Testis (tissue), 5 donors: ENCODE measurements at places on chromosomes 7 and 10. TPM values are rescaled to one million over a fixed set of nuclear protein-coding genes. Genes with fewer than 3 reads are reported as not detected.

GRCh38 chr7:90709501-90710465 lies 113.7 kb downstream of the CDK14 start:
- no peaks in the 10 kb centered on the region for H3K4me1 ChIP-seq
- no peak for DNase-seq
- H3K27me3 ChIP-seq: no peaks in the 10 kb centered on the region
- no peak overlapping the region for H3K4me3 ChIP-seq
- H3K36me3 ChIP-seq: no peaks in the 10 kb centered on the region
- no peak overlapping the region for H3K27ac ChIP-seq

GRCh38 chr7:108284349-108285002 lies 154.3 kb upstream of the LAMB4 start:
- H3K36me3 ChIP-seq: no peaks in the 10 kb centered on the region
- no peak overlapping the region for H3K4me3 ChIP-seq
- no peak overlapping the region for H3K27ac ChIP-seq

GRCh38 chr10:33547976-33548375 lies 213.5 kb upstream of the NRP1 start:
- H3K4me1 ChIP-seq: no peaks in the 10 kb centered on the region
- H3K27me3 ChIP-seq: no peaks in the 10 kb centered on the region
- no peaks in the 10 kb centered on the region for H3K36me3 ChIP-seq
- DNase-seq: no peak

DNA sequence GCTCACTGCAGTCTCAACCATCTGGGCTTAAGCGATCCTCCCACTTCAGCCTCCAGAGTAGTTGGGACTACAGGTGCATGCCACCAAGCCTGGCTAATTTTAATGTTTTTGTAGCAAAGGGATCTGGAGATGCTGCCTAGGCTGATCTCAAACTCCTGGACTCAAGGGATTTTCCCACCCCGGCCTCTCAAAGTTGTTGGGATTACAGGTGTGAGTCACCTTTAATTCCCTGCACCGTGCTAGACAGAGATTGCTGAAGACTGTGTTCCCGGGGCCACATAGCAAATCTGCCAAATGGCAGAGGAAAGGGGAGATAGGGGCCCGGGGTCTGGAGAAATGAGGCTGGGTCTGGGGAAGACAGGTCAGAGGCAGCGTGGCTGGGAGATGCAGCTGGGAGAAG lies 20.6 kb upstream of the PSMG3 start:
- no peaks in the 10 kb centered on the region for H3K4me1 ChIP-seq
- no peaks in the 10 kb centered on the region for H3K27me3 ChIP-seq
- no peaks in the 10 kb centered on the region for H3K36me3 ChIP-seq
- no peak overlapping the region for H3K4me3 ChIP-seq
- no peak overlapping the region for H3K27ac ChIP-seq

- H3K4me3 ChIP-seq: peak within 1 kb of the TSS; percentile 51
- peak; percentile 39 for DNase-seq
- no peaks in the 10 kb centered on the region for H3K27me3 ChIP-seq
- no peak within 1 kb of the TSS for H3K27ac ChIP-seq
- peaks cover 4% of the 10 kb centered on the region for H3K4me1 ChIP-seq
Observed at GRCh38 chr10:97849687-97850402, at the start of gene GOLGA7B. TSS of gene GOLGA7B (plus strand) at chr10:97849843. CDS start at chr10:97850304, 461 bp downstream.

GRCh38 chr10:69640196-69640980 lies 10.3 kb downstream of the FAM241B start:
- DNase-seq: no peak
- H3K27ac ChIP-seq: no peak overlapping the region
- H3K36me3 ChIP-seq: no peaks in the 10 kb centered on the region
- no peaks in the 10 kb centered on the region for H3K4me1 ChIP-seq
- no peaks in the 10 kb centered on the region for H3K27me3 ChIP-seq

Gene SRRM3
- total RNA-seq: 7.8 TPM

DNA sequence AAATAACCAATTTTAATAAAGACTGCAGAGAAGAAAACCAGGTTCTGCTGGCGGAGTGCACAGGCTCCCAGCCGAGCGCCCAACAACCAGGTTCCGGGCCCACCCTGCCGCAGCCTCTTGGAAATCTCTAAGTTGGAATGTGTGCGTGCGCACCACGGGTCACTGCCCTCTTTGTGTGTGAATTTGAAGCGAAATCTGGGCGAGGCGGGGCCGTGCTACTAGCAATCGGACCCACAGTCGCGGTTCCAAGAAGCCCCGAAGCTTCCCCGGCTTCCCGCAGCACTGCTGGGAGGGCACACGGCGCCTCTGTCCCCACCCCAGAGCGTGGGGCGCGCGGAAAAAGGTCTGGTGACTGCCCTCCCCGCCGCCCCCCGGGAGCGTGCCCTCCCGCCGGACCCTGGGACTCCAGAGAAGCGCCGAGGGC lies 666 bp upstream of the MAP3K8 start:
- H3K27me3 ChIP-seq: no peaks in the 10 kb centered on the region
- H3K4me3 ChIP-seq: peak overlapping the region; percentile 85
- H3K27ac ChIP-seq: peak overlapping the region; percentile 98

Gene ZKSCAN1
- total RNA-seq: 65.3 TPM

DNA sequence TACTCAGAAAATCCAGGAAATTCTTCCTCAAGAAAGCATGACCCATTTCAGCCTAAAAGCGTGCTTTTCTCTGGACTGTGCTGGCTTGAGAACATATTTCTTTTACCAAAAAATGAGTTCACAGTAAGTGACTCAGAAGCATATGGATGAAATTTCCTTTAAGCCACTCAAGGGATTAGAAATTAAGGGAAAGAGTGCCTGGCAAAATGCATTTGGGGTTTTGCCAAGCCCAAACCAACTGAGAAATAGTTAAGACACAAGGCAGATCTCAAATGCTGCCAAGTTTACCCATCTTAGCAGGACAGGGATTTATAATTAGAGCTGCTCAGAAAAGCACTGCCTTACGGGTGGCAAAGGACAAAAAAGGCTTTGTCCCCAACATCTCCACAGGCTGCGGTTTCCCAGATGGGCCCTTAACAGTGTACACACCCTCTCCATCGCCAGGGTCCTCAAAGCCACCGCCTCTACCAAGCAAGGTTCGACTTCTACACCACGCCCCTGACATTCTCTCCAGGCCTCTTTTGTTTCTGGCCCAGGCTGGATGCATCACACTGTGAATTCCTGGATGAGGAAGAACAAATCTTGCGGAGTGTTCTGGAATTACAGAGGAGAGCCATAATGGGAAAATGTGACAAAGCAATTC lies 30.1 kb upstream of the CDHR3 start:
- H3K4me3 ChIP-seq: no peak overlapping the region
- H3K27me3 ChIP-seq: no peaks in the 10 kb centered on the region
- H3K36me3 ChIP-seq: no peaks in the 10 kb centered on the region
- no peak for DNase-seq
- H3K27ac ChIP-seq: no peak overlapping the region
- peaks cover 4% of the 10 kb centered on the region for H3K4me1 ChIP-seq

DNA sequence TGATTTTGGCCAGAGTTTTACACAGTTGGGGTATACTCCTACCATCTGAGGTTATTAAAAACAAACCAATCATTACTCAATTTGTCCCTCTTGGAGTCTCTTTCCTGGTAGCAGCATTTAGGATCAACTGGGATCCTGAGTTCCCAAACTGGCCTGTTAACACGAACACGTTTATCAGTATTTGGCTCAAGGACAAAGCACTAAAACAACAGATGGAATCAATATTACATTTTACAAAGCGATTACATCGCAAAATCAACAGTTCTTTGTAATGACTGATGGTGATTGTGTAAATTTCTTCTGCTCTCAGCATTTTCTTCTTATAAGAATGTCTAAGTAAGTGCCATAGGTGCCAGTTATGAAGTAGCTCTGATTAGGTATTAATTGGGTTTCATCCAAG lies 582.9 kb upstream of the ANKRD30A start:
- DNase-seq: no peak
- H3K27ac ChIP-seq: no peak overlapping the region
- H3K36me3 ChIP-seq: no peaks in the 10 kb centered on the region
- no peak overlapping the region for H3K4me3 ChIP-seq

Gene INPP5A
- 103 TPM for total RNA-seq

- H3K27me3 ChIP-seq: no peaks in the 10 kb centered on the region
- H3K4me3 ChIP-seq: no peak overlapping the region
Observed at GRCh38 chr10:4656576-4657194, 169.3 kb upstream of the AKR1E2 start.

DNA sequence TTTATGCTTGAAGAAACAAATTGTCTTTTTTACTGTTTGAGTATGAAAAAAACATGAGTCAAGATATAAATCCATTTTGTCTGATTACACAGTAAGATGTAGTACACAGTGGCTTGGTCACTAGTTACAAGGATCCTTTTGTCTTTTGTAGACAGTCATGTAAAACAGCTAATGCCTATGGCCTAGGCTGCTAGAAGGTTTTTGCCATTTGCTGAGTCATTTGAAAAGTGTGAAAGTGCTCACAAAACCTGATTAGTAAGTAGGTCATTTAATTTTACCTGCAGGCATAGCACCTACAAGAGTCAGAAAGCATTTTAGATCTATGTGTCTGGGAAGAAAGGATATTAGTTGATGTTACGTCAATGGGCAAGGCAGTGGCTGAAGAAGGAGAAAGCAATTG lies 819.4 kb downstream of the MAGI2 start:
- DNase-seq: no peak
- H3K36me3 ChIP-seq: no peaks in the 10 kb centered on the region
- H3K27ac ChIP-seq: no peak overlapping the region
- H3K4me1 ChIP-seq: no peaks in the 10 kb centered on the region
- no peak overlapping the region for H3K4me3 ChIP-seq
- H3K27me3 ChIP-seq: no peaks in the 10 kb centered on the region

DNA sequence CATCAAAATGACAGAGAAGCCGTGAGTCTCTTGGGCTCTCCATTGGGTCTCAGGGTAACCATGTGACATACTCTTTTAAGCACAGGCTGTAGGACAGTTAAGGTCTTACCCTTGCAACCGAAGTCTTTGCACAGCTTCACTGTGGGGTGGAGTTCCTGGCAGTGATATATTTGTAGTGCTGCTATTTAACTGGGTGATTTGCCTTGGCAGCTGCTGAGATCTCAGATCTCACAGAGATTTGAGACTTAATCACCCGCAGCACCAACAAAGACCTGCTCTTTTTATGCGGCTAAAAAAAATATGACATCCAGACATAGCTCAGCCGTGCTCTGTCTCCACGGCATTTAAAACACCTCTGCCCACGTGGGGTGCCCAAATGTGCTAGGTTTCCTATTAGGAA lies 63.4 kb upstream of the NPTX2 start:
- peaks cover 3% of the 10 kb centered on the region for H3K4me1 ChIP-seq
- no peak for DNase-seq
- no peaks in the 10 kb centered on the region for H3K36me3 ChIP-seq
- H3K27me3 ChIP-seq: no peaks in the 10 kb centered on the region
- H3K4me3 ChIP-seq: no peak overlapping the region

Gene CFTR
- total RNA-seq: 5.1 TPM

Gene SLC29A4
- total RNA-seq: 15.2 TPM

Gene ADARB2
- total RNA-seq: 13.0 TPM

Gene FKBP9
- 95.1 TPM for total RNA-seq

Gene NPY4R2
- total RNA-seq: 0.25 TPM

GRCh38 chr7:91988213-91988612 lies 47.6 kb downstream of the AKAP9 start:
- H3K4me1 ChIP-seq: no peaks in the 10 kb centered on the region
- H3K4me3 ChIP-seq: no peak overlapping the region
- H3K27me3 ChIP-seq: no peaks in the 10 kb centered on the region
- DNase-seq: no peak
- H3K36me3 ChIP-seq: no peaks in the 10 kb centered on the region

Gene MNX1
- total RNA-seq: 3.0 TPM

DNA sequence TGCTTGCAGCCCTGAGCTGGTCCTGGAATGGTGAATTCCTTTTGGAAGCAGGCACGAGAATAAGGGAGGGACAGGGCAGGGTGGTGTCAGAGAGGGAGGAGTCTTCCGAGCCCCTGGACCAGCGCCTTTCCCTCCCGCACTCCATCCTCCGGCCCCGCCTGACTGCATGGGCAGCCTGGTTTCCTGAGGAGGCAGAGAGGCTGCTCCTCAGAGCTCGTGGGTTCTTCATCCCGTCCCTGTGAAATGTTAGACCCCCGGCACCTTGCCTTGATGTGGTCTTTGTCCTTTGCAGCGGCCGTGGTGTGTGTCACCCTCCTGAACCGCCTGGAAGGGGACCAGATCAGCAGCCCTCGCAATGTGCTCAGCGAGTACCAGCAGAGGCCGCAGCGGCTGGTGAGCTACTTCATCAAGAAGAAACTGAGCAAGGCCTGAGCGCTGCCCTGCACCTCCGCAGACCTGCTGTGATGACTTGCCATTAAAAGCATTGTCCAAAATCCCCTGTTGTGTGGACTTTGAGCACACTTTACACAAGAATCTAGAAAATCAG lies 18.9 kb downstream of the UPP1 start:
- H3K27me3 ChIP-seq: no peaks in the 10 kb centered on the region
- no peaks in the 10 kb centered on the region for H3K36me3 ChIP-seq
- peaks cover 4% of the 10 kb centered on the region for H3K4me1 ChIP-seq
- no peak overlapping the region for H3K27ac ChIP-seq

GRCh38 chr7:12549106-12549505 lies 21.4 kb upstream of the SCIN start:
- H3K4me3 ChIP-seq: no peak overlapping the region
- H3K27ac ChIP-seq: no peak overlapping the region
- no peaks in the 10 kb centered on the region for H3K36me3 ChIP-seq
- H3K4me1 ChIP-seq: no peaks in the 10 kb centered on the region

- no peak overlapping the region for H3K27ac ChIP-seq
- no peaks in the 10 kb centered on the region for H3K27me3 ChIP-seq
- no peak for DNase-seq
- H3K4me3 ChIP-seq: no peak overlapping the region
Observed at GRCh38 chr7:109996927-109997326, 1094.0 kb upstream of the LRRN3 start.

DNA sequence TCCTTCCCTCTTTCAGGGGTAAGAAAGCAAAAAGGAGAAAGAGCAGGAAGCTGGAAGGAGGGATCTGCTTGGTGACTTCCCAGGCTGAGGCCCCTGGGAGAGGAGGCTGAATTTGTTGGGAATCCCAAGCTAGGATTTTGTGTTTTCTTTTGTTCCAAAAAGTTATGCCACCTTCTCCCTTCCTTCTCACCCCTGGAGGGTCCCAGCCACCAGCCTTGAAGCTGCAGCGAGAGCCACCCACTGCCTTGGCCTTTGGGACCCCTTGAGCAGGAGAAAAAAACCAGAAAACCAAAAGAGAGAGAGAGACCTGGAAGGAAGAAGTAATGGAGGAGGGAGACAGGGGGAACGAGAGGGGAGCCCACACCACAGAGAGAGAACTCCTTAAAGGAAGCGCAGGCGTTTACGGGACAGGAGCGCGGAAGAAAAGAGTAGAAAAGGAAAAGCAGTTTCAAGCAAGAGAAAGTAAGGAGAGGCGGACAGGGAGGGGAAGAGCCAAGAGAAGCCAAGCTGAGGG lies 7.2 kb downstream of the VAX1 start:
- H3K27ac ChIP-seq: no peak overlapping the region
- H3K4me1 ChIP-seq: peaks cover 8% of the 10 kb centered on the region
- no peak for DNase-seq
- H3K27me3 ChIP-seq: no peaks in the 10 kb centered on the region
- H3K36me3 ChIP-seq: no peaks in the 10 kb centered on the region
- H3K4me3 ChIP-seq: peak overlapping the region; percentile 35

Gene CREB5
- 2.0 TPM for total RNA-seq

- no peak overlapping the region for H3K4me3 ChIP-seq
- H3K27me3 ChIP-seq: no peaks in the 10 kb centered on the region
Observed at GRCh38 chr10:116207690-116208089, 65.3 kb downstream of the GFRA1 start.

Gene HOXA1
- total RNA-seq: 0.37 TPM
